ENCODE measurements at places on chromosomes 16 and 17.

DNA sequence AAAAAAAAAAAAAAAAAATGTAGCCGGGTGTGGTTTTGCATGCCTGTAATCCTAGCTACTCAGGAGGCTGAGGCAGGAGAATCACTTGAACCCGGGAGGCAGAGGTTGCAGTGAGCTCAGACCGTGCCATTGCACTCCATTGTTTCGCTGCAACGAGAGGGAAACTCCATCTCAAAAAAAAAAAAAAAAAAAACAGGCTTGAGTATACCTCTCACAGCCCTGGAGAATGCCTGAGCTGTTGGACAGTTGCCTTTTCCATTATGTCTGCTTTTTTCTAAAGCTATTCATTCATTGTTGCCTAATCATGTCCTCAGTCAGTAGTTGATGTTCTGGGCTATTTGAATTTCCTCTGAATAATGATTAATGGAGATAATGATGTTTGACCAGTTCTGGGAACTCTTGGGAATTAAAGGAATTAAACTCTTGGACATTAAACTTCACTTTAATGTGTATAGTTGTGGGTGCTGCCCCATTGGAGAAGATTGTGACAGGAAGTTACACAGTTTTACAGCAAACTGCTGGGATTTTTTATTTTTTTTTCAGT lies 11.8 kb downstream of the HMOX2 start:
- DNase-seq = no peak

- no peak for DNase-seq
These were observed 2.3 kb upstream of the MPP2 start for GRCh38 chr17:43909537-43910231.

GRCh38 chr17:41539071-41539492 lies 11.0 kb upstream of the KRT19 start:
- no peak for DNase-seq

DNA sequence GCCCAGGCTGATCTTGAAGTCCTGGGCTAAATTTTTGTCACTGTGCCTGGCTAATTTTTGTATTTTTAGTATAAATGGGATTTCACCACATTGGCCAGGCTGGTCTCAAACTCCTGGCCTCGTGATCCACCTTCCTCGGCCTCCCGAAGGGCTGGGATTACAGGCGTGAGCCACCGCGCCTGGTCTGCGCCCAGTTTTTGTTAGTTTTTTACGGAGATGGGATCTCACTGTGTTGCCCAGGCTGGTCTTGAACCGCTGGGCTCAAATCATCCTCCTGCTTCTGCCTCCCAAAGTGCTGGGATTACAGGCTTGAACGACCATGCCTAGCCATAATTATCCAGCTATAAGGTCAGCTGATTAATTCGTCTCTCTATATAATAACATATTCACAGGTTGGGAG lies 2.7 kb upstream of the CEMP1 start:
- no peak for DNase-seq

GRCh38 chr17:34784526-34784925 lies 176.7 kb downstream of the CCT6B start:
- no peak for DNase-seq

DNA sequence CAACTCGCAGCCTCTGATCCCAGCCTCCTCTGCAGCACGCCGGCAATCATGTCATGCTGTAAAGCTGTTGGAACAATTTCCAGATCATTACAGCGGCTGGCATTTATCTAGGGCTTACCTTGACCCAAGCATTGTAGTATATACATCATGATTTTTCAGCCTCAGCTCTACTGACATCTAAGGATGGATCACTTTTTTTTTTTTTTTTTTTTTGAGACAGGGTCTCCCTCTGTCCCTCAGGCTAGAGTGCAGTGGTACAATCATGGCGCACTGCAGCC lies 103.3 kb downstream of the CMIP start:
- DNase-seq = no peak

DNA sequence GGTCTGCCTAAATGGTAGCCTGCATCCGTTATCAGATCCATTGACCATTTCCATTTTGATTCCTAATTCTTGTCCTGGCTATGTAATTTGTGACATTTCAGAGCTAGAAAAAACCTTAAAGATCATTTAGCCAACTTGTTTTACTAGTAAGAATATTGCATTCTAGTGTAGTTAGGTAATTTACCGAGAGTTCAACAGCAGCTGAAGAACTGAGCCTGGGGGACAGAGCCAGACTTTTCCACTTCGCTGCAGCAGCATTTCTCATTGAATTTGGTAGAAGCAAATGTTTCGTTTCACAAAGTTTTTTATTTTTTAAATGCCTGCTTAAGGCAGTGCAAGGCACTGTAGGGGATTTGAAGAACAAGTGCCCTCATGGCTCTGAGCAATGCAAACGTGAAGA lies 59.2 kb upstream of the MARCHF10 start:
- no peak for DNase-seq

DNA sequence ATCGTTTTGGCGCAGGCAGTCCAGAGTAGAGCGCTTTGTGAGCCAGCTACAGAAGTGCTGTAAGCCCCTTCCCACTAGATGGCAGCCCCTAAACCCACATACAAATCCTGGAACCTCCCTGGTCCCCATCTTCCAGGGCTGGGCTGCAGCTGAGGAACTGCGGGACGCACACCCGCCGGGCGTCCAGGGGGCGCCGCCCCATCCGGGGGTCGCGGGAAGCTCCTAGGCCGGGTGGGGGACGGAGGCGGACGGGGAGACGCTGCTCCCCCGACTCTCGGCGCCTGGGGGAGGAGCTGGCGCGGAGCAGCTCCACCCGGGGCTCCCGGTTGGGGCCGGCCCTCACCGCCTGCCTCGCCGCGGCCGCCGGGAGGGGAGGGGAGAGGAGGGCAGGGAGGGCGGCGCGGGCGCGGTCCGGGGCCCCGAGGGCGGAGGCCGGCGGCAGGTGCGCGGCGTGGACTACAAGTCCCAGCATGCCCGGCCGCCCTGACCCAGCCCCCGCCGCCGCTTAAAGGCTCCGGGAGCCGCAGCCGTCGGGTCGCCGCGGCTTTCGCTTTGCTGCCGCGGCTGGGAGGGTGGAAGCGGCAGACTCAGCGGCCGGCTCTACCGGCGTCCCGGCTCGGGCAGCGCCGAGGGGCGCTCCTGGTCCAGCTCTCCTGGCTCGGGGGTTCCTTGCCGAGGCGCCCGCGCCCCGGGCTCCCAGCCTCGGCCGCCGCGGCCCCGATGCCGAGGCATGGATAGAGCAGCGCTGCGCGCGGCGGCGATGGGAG lies at the start of gene KSR1:
KSR1 (plus strand) TSS at position 535 of the 767 bp plus-strand sequence; CDS start at position 731, 196 bp downstream.
- peak; percentile 37 for DNase-seq

- peak; percentile 72 for DNase-seq
These were observed 10.1 kb downstream of the DYNC1LI2 start for GRCh38 chr16:66741169-66741900.

DNA sequence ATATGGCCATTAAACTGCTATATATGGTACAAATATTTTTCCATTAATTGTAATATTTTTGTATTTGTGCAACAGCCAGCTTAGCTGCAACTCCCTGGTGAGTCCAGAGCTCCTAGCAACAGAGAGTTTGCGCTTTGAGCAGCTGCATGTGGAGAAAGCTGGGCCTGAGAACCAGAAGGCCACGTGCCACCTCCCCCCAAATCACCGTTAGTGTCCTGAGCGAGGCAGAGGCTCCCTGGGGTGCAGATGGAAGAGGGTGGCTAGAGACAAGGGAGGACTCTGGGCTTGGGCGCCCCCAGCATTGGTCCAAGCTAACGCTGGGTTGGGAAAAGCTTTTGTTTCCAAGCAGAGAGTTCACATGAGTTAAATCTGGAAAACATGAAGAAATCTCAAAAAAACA lies 41.6 kb downstream of the HSBP1 start:
- no peak for DNase-seq

DNA sequence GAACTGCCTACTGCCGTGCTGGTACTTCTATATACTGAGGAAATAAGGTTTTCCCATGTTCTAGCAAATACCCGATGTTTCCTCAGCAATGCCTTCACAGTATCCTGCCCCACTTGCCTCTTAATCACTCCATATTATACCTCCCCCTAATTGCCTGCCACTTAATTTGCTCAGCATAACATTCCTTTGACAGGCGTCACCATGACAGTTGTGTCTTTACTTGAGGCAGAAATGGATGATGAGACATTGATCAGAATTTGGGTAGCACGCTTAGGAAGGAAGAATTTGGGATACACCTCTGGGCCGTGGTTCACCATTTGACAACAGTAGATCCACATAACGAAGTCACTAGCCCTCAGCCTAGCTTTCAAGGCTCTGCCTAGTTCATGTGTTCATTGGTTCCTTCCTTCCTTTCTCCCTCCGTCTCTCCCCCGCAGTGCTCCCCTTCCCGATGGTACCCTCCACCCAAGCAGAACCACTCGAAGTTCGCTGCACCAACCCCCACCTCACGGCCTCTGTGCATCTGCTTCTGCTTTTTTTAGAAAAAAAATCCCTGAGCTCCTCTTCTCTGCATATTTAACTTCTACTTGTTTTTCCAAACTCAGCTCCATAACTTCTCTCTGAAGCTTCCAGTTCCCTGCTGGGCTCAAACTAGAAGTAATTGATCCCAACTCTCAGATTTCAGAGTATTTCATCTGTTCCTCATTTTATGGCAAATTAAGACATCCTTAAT lies 19.4 kb downstream of the IQCK start:
- no peak for DNase-seq

GRCh38 chr16:57957673-57958392 lies 13.1 kb downstream of the CNGB1 start:
- no peak for DNase-seq

- no peak for DNase-seq
These were observed 8.4 kb downstream of the DBNDD1 start for GRCh38 chr16:90010676-90011507.

DNA sequence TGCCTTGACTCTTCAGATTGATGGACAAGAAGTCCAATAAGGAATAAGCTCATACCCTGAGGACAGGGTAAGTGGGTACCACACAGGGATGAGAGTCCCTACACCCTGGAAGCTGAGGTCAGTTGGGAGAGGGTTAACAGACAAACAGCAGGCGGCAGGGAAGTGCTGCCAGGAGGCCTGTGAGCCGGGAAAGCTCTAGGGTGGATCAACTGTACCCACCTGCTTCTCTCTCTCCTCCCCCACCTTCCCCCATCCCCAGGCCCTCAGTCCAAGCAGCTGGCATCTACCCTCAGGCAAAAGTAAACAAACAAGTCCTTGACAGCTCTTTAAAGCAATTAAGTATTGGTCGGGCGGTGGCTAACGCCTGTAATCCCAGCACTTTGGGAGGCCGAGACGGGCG lies 20.7 kb upstream of the MYLK3 start:
- DNase-seq = no peak

GRCh38 chr16:52515068-52515671 lies 31.8 kb downstream of the TOX3 start:
- no peak for DNase-seq

- DNase-seq = peak; percentile 78
These were observed 19.0 kb downstream of the CENPX start for GRCh38 chr17:82003411-82004381.

GRCh38 chr16:66653581-66654350 lies 42.8 kb downstream of the CMTM4 start:
- DNase-seq = no peak

GRCh38 chr16:53855511-53855910 lies 151.6 kb downstream of the FTO start:
- DNase-seq = no peak

DNA sequence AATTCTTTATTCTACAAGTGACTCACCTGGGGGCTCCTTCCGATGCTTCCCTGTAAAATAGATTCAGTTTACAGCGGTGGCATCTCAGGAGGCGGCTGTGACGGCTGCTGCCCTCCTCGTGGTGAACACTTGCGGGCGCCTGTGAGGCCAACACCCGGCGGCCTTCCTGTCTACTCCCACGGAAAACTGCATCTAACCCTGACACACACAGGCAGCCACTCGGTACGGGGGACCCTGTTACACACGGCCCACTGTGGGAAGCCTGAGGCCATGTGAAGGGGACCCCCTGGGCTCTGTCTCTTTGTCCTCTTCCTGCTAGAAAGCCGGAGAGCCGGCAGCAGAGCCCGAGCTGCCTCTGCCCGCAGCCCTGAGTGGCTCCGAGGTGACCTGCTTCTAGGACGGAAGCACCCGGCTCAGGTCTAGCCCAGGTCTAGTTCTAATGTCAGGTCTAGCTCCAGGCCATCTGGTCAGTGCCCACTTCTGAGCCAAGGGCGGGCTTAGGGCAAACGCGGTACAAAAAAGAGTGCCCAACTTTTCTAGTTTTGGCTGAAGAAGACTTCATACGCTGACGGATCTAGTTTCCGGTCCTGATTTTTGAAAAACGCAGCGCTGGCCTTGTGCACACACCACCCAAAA lies 159.4 kb downstream of the ENGASE start:
- DNase-seq = no peak

- no peak for DNase-seq
These were observed 37.3 kb upstream of the FA2H start for GRCh38 chr16:74811911-74812310.

- no peak for DNase-seq
These were observed 628.2 kb upstream of the RBFOX1 start for GRCh38 chr16:6704306-6704930.

DNA sequence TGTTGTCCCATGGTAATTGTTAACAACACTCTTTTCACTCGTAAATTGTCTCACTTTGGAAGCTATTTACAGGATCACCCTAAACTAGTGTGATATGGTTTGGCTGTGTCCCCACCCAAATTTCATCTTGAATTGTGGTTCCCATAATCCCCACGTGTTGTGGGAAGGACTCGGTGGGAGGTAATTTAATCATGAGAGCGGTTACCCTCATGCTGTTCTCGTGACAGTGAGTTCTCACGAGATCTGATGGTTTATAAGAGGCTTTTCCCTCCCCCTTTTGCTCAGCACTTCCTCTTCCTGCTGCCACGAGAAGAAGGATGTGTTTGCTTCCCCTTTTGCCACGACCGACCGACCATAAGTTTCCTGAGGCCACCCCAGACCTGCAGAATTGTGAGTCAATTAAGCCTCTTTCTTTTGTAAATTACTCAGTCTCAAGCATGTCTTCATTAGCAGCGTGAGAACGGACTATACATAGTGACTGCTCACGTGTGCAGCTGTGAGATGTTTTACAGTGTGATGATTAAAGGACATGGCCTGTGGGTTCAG lies 34.4 kb downstream of the DNAH3 start:
- no peak for DNase-seq

DNA sequence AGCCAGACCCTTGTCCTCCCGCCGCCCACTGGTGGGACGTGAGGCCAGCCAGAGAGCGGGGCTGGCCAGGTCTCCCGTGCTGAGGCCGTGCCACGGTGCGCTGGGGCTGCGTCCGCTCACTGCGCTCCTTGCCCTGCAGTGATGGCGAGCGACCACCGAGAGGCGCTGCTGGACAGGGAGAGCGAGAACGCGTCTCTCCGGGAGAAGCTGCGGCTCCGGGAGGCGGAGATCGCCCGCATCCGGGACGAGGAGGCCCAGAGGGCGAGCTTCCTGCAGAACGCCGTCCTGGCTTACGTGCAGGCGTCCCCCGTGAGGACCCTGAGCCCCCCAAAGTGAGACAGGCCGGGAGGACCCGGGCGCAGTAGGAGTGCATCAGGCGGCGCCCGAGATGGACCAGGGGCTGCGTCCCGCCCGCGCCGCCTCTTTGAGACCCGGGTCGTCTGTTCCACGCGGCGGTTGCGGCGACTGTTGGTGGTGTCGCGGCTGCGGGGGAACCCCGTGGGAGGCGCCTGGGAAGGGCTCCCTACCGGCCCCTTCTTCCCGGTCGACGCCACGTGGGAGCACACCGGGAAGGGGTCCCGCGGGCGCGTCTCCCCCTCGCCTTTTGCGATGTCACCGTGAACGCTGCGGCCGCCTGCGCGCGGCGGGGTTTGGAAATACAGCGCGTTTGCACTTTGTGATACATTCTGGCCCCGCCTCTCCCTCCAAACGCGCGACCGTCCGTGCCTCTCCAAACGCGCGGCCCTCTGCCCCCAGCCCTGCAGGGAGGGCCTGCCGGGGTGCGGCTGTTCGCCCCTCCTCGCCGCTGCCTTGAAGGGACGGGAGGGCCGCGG lies 792 bp upstream of the RAC3 start:
- peak; percentile 34 for DNase-seq

- peak; percentile 29 for DNase-seq
These were observed 246.5 kb downstream of the FOXL1 start for GRCh38 chr16:86824751-86825296.
